ENCODE measurements at places on chromosomes 3 and 15. TPM values are rescaled to one million over a fixed set of nuclear protein-coding genes. Genes with fewer than 3 reads are reported as not detected.

VPS33B gene
- total RNA-seq = 26.4 TPM

DNA sequence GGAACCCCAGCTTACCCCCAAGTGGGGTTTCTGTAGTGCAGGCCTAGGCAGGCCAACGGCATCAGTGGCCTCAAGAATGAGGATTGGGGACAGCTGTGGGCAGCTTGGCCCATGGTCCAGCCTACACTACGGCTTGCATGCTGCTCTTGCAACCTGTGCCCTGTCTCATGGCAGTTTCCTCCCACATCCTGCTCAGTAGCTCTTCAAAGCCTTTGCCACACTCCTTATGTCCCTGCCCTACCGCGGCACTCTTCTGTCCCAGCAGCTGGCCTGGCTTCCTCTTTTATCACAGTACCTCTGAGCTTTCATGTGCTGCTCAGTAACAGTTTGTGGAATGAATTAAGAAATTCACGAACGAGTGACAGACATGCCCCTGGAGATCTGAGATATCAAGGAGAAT is 431.0 kb downstream of the EPHB1 start:
- no peak for DNase-seq

GRCh38 chr15:66269326-66270090 is 16.0 kb upstream of the MEGF11 start:
- no peak for DNase-seq

GRCh38 chr3:65338571-65338970 is 650.8 kb upstream of the ADAMTS9 start:
- no peak for DNase-seq

PLCL2 gene
- 16.7 TPM for total RNA-seq

DNA sequence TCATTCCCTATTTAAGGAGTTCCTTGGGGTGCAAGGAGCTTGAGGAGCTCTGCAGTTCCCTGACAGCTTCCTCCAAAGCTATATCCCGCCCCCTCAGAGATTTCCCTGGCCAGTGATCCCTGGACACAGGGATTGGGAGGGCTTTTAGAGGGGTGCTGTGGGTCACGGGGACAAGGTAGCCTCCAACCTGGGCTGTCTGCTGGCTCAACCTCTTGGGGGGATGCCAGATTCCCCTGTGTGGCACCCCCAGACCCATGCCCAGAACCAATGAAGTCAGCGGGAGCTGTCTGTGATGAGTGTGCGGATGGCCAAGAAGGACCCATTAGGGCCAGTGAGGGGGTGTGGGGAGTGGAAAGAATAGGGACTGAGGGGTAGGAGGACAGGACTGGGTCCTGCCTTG is 21.0 kb upstream of the ATP2B2 start:
- DNase-seq = no peak

B3GALNT1 gene
- total RNA-seq = 1.6 TPM

DNA sequence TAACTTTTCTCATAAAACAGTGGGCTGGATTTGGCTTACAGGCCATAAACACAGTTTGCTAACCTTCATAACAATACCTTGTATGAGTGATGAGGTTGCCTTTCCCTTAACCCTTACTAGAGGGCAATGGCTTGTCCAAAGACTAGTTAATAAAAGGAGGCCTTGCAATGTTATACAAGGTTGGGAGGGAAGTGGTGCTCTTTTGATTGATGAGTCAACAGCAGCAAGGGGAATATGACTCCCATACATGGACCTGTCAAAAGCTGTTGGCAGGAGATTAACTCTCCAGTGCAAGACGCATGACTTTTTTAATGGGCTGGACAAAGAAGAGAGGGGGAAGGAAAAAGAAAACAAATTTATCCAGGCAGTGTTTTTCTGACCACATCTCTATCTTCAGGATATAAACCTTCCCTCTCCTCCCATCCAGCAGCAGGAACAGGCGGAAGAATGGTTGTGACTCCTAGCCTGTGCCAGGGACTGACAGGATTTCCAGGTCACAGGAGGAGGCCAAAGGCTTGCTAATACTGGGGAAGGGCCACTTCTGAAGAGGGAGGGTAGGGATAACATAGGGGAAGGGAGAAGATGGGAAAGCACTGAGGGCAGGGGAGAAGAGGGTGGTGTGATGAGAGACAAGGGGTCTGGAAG is 35.2 kb upstream of the ARL14 start:
- no peak for DNase-seq

MYO5C gene
- 0.27 TPM for total RNA-seq

GRCh38 chr3:23884481-23884880 is 32.3 kb downstream of the NKIRAS1 start:
- DNase-seq = no peak

DNA sequence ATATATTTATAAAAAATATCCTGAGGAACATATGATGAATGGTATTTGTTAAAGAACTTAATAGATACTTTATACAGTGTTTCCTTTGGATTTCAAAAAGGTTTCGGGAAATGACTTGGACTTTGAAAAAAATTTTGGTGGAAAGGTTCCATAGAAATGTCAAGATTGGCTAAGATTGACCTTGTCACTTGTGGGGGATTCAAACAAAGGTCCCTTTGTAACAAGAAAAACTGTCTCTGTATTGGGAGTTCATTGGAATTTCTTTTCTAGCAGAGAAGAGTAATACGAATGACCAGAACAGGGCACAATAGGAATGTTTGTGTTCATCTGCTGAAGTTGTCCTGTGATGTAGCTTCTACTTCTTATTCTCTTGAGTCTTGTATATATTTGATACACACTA is 43.2 kb downstream of the ARHGEF26 start:
- DNase-seq = no peak

DNA sequence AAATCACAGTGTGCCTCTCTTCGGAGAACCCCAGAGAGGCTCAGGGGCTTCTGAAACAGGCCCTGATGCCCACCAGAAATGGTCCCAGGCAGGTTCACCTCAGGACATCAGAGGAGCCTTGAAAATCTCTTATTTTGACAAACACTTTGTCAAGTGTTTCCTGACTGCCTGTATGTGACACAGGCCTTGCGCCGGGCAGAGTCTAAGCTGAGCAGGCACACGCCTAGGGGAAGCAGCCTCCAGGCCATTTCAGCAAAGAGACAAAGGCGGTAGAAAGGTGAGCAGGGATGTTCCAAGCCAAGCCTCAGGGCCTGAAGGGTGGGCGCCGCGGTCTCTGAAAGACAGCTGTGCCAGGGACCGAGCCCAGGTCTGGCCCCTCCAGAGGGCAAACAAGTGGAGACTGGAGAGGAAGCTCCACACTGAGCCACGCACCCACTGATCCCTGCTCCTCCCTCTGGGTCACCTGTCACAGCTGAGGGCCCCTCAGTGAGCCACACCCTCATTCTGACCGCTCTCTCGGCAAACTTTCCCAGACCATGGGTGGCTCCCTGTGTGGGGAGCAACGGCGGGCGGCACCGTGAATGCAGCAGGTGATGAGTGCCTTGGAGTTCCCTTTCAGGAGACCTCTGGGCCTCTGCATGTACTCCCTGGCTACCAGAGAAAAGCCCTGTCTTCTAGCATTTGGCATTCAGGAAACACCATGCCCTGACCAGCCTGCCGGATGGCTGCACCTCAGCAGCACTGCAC is 136.1 kb downstream of the ADAMTS17 start:
- DNase-seq = no peak

DNA sequence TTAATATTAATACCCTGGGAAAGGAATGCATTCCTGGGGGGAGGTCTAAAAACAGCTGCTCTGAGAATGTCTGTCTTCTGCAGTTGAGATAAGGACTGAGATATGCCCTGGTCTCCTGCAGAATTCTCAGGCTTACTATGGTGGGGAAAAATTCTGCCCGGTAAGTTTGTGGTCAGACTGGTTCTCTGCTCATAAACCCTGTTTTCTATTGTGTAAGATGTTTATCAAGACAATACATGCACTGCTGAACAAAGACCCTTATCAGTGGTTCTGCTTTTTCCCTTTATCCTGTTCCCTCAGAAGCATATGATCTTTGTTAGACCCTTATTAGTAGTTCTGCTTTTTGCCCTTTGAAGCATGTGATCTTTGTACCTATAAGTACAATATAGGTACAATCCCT is 494.6 kb downstream of the CNTN6 start:
- no peak for DNase-seq

- DNase-seq = no peak
Observed at GRCh38 chr3:179702271-179702947, 49.6 kb downstream of the USP13 start.

DNA sequence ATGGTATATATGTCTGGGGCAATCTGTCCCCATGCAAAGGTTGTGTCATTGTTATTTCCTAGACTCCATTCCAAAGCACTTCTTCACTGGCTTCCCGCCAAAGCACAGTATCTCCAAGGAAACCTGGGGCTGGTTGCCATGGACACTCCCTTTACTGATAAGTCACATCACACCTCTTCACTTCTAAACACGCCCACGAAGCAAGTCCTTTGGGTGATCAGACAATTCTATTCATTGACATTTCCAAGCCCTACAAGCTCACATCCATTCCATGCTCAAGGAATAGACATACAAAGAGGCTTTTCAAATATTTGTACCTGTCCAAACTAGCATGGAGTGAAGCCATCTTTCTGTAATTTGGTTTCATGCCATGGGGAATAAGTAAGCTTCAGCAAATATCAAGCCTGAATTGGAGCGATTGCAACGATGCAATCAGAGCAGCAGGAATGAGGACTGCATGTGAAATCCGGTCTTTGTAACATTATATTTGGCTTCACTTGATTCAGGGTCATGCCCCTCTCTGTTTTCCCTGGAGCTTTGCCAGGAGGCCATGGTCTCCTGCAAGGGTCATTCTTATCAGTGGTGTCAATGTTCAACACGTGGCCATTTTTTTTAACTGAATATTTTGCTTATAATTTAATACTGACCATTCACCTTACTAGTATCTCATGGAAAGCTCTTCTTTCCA is 201.6 kb upstream of the TMC3 start:
- DNase-seq = no peak

GRCh38 chr15:87609474-87609873 is 647.1 kb downstream of the NTRK3 start:
- DNase-seq = no peak

SPTSSB gene
- total RNA-seq = not detected

GRCh38 chr3:177852001-177852807 is 654.9 kb upstream of the TBL1XR1 start:
- no peak for DNase-seq

GRCh38 chr15:67142767-67143100 is 77.3 kb downstream of the SMAD3 start:
- DNase-seq = no peak

DNA sequence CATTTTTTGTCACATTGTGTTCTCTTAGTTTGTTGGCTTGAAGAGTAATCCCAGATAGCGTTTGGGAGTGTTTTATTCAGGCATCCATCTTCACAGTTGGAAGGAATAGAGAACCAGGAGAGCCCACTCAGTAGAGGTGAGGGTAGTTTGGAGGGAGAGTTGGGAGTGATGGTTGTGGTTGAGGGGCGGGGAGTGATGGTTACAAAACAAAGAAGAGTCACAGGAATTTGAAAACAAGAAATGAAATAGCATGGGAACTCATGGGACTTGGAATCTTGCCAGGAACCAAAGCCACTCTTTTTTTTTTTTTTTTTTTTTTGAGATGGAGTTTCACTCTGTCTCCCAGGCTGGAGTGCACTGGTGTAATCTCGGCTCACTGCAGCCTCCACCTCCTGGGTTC is 36.3 kb downstream of the DUT start:
- DNase-seq = no peak

DNA sequence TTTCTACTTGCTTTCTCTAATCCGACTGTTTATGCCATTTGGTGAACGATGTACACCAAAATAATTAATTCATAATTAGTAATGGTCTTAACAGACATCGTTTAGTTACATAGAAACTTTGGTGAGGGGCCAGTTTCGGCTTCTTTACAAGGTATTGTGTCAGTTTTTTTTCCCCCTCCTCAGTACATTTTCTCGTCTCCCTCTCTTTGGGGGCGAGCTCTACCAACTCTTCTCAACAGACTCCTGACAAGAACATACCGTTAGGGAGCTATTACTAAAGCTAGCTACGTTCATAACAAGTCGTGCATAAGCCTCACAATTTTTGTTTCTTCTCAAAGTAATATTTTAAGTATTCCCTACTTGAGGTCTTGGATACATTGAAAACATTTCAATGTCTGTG is 1.4 kb downstream of the U2SURP start:
- no peak for DNase-seq

DNA sequence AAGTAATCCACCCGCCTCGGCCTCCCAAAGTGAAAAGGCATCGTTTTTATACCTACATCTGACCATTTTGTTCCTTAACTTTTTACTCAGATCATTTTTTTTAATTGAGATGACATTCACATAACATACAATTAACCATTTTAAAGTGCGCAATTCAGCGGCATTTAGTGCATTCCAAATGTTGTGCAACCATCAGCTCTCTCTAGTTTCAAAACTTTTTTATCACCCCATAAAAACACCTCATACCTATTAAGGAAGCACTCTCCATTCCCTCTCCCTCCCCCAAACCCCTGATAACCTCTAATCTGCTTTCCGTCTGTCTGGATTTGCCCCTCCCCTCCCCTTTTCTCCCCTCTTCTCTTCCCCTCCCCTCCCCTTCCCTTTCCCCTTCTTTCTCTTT is 310.1 kb downstream of the UACA start:
- DNase-seq = no peak

KLHL40 gene
- total RNA-seq = not detected

- DNase-seq = no peak
Observed at GRCh38 chr3:105781871-105782270, 86.9 kb downstream of the CBLB start.

GRCh38 chr3:22671848-22672247 is 531.3 kb upstream of the UBE2E2 start:
- DNase-seq = no peak

GRCh38 chr3:185763347-185764005 is 61.4 kb downstream of the IGF2BP2 start:
- no peak for DNase-seq

DNA sequence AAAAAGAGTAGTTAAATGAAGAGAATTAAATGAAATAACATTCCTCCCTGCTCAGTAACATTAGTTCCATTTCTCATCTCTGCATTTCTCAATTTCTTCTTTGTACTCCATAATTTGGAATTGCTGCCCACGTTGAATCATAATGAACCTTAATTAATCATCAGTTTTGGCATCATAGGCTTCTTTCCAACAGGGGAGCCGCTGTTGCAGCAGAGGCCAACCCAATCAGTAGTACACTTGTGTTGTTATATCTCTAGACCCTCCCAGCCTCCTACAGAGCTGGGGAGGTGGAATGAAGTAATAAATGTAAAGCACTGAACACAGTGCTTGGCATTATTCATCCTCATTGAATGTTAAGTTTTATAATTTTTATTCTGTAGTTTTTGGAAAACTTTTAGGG is 240.7 kb downstream of the CHST2 start:
- DNase-seq = no peak

TNNC1 gene
- 3.0 TPM for total RNA-seq

DNA sequence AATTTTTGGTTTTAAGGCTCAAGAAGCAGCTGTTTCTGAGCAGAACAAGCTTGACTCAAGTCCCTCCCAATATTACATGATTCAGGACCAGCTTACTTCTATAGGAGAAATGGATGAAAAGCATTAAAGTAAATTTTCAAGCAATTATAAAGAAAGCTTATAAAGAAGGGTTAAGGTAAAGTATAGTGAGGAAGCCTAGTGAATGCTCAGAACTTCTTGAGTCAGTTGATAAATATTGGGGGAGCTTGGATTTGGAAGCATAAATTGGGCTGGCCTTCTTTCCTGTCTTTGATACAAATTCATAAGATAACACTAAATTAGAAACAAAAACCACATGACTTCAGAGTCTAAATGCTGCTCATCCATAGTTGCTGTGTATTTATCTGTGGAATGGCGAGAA is 156.0 kb downstream of the CHL1 start:
- DNase-seq = no peak

Measured in activated CD4-positive, alpha-beta memory T cell treated with anti-CD3 and anti-CD28 coated beads for 36 hours (primary cell).